ENCODE measurements at places on chromosomes 2 and 18.

- DNase-seq: no peak
Observed at GRCh38 chr2:17958466-17959092, 80.1 kb downstream of the KCNS3 start.

DNA sequence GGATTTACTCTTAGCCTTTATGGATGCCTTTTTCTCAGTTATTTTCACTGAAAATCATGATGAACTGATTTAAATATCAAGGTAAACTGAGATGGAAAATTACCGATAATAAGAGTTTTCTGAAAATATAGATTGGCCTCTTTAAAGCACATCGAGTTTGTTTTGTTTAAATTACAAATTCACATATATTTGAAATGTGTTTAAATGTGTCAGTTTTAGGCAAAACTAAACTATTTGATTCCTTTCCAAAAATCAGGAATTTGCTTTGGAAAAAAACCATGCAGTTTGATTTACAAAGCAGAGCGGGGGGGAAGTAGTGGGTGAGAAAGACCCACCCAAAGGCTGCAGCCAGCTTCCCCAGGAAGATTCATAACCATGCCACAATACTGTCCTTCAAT is 52.0 kb upstream of the EML4 start:
- DNase-seq: no peak

GRCh38 chr2:195709901-195710806 is 53.1 kb downstream of the SLC39A10 start:
- no peak for DNase-seq

- DNase-seq: no peak
Observed at GRCh38 chr2:98907966-98908905, 27.8 kb downstream of the CRACDL start.

DNA sequence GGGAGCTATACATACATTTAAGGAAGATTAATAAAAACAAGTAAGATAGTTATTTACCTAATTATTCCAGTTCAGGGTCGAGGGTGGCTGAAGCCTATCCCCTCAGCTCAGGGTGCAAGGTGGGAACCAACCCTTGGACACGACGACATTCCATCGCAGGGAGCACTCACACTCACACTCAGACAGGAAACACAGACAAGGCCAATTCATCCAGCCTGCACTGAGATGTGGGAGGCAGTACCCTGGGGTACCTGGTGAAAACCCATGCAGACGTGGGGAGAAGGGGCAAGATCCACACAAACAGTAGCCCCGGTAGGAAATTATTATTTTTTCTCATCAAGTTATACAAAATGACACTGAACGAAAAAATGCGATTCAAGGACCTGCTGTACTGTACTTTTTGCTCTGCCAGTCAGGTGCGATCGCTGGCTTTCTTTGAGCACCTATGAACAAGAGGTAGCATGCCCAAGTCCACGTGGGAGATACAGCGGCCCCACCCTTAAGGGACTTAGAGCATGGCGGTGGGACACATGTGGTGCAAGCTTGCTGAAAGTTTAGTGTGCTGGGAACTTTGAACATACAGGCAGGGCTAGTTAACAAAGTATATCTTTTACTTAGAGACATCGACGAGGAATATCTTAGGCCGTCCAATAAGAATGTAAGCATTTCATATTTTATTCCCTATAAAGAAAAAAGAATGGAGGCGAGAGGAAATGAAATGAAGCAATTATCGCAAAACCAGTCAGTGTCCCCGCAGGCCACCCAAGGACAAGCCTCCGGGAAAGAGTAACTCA is 624 bp downstream of the METTL8 start:
- DNase-seq: no peak

- DNase-seq: no peak
Observed at GRCh38 chr2:187091664-187092063, 242.7 kb upstream of the ZSWIM2 start.

GRCh38 chr2:182890773-182891378 is 24.4 kb upstream of the FRZB start:
- no peak for DNase-seq

DNA sequence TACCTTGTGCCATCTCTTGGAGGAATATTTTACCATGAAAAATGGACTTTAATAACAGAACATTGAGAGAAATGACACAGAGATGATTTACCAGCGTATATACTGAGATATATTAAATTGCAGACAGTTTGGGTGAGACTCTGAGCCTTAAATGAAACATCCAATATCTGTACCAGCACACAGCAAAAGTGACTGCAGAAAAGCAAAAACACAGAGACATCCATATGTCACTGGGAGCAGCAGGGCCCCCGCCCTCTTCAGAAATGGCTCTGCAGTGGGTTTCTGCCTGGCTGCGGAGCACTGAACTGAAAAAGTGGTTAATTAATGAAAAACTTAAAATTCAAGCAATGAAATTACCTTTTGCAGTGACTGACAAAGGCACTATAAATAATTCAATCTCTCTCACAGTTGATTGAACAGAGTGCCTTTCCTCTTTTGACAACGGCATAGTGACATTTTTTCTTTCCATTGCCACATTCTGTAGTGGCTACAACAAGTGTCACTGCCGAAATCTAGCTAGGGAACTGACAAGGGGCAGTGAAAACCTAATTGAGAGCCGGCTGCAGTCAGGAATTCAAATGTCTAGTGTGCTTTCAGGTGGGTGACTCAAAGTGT is 353.4 kb downstream of the ALK start:
- DNase-seq: no peak

DNA sequence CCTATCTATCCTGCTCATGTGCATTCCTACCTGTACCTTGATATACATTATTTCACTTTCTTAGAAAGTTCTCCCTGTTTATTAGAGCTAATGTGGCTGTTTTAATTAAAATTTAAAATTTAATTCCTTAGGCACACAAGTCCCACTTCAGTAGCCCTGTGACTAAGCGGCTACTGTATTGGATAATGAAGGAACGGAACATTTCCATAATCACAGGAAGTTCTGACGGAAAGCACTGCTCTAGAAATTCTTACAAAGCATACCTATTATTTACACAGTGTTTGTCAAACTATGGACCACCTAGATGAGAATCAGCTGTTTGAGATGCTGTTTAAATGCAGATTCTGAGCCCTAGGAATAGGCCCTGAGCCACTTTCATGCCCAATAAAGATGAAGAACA is 13.2 kb downstream of the GREB1L start:
- DNase-seq: no peak

- DNase-seq: no peak
Observed at GRCh38 chr18:66439670-66440069, 164.2 kb downstream of the CDH19 start.

DNA sequence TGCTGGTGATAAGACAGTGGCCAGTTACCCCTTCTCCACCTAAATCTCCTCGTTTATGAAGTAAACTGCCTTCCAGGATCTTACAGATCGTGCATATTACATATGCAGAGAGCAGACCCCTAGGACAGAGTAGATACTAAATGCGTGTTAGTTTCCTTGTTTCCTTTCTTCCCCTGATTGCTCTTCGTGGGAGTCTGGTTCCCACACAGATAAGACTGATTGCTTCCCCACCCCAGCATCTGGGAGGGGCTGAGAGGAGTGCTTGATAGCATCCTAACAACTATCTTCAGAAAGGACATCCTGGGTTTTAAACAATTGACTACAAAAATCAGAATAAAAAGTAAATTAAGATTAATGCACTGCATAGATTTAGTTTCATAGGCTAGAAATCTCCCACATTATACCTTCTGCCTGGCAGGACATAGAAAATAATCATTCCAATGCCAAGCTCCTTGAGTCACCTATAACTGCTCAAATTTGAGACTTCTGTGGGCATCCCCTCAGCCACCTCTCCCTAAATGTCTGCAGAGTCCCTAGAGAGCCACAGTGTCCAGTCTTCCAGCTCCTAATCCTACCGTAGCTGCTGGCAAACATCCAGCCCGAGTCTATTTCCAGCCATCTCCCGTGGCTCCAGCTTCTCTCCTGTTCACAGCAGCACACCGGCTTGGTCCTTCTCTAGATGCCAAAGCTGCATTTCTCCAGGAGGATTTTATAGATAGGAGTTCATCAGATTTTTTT is 128.3 kb downstream of the LRRC30 start:
- DNase-seq: no peak

DNA sequence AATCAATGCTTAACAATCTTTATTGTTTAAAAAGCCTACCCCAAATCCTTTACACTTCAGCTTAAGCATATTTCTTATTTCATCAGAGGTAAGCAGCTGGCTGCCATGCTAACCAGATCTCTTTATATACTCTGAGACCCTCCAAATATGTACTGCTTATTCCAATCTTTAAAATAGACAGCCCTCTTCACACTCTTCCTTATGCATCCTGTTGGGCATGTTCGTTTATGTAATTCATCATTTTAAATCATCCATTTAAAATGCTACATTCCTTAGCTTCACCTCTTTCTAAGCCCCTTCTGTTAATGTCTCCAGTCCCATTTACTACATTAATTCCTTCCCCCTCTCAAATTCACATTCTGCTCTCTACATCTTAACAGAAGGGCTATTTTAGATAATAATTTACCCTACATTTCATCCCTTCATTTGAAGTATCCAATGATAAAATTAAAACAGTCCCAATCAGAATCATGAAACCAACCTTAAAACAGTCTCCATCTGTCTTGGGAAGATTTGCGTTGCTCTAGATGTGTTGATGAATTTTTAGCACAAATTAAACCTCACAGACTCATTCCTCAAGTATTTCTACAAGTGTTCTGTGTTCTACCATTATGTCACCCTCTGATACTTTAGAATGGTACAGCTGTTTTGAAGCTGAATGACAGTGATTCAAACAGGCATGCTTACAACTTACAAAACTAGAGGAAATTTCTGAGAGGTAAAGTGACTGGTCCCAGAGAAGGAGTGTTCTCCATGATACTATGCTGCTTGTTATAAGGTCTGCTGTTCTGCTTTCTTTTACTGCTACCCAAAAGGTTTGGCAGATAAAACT is 59.1 kb downstream of the ZNF385B start:
- no peak for DNase-seq

DNA sequence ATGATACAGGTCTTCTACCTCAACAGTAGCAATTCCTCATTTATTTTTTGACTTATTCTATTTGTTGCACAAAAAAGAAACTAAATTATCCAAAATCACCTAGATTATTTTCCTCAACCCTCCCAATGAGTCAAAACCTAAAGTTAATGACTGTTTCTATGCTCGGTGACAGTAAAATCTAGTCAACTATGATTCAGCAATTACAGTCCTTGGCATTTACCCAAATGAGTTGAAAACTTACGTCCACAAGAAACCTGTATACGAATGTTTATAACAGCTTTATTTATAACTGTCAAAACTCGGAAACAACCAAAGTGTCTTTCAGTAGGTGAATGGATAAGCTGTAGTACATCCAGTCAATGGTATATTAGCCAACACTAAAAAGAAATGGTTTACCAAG is 439.3 kb downstream of the CBLN2 start:
- DNase-seq: no peak

DNA sequence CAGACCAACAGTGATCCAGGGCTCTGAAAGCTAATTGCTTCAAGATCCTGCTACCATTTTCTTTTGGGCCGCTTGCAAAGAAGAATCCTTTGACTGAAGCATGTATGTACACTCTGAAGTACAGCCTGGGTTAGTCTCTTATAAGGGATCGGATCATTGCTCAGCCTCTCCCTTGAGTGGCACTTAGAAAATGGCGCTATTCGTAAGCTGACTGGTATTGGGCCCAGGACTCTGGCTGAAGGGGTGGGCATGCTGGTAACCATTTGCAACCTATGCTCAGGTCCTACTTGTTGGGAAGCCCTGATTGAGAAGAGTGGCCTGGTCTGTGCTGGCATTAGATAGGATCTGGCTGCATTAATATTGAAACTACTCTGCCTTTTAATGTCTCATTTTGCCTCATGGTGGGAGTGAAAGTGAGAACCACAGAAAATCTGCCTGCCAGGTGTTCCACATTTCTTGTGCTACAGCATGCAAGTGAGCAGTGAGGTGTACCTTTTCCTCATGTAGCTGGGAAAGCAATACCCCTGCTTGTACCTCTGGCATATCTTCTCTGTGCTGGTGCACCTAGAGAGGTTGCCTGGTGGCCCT is 661 bp upstream of the MGAT5 start:
- DNase-seq: no peak

GRCh38 chr2:64595397-64596176 is 58.1 kb downstream of the SERTAD2 start:
- no peak for DNase-seq

GRCh38 chr2:187964746-187965145 is 326.9 kb upstream of the GULP1 start:
- no peak for DNase-seq

- no peak for DNase-seq
Observed at GRCh38 chr2:10541775-10542432, 93.8 kb upstream of the ODC1 start.

- DNase-seq: no peak
Observed at GRCh38 chr2:2547911-2548310, 216.8 kb upstream of the MYT1L start.

DNA sequence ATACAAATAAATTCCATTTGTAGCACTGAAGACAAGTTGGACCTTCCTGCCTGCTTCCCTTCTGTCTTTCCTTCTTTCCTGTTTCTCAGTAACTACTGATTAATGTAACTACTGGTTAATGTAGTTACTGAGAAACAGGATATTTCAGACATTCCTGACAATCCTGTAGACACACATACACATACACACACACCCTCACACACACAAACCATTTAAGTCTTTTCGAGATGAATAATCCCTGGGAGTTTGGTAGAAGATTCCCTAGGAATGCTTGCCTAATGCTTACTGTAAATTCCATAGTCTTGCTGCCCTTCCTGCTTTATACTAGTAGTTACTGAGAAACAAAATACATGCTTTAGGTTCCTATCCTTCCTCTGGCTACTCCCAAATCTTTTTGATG is 83.9 kb downstream of the PIK3C3 start:
- DNase-seq: no peak

DNA sequence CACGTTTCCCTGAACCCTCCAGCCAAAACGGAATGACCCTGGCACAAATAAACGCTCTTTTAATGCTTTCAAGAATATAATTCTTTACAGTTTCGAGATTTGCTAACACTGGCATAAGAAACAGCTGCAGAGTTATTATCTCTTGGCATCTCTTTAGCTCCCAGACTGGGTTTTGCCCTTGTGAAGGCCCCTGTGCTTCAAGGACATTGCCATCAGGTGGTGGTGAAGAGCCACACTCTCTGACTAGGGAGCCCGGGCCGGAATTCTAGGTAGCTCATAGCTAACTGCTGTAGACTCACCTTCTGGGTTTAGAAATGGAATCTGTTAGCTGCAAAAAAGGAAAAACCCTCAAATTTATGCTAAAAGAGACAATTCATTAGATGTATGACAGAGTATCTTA is 13.3 kb upstream of the GALNT14 start:
- DNase-seq: no peak

- no peak for DNase-seq
Observed at GRCh38 chr2:144426355-144426754, 93.6 kb downstream of the ZEB2 start.

Data from omental fat pad (tissue), 4 donors.